ENCODE measurements at places on chromosomes 13 and 19.

DNA sequence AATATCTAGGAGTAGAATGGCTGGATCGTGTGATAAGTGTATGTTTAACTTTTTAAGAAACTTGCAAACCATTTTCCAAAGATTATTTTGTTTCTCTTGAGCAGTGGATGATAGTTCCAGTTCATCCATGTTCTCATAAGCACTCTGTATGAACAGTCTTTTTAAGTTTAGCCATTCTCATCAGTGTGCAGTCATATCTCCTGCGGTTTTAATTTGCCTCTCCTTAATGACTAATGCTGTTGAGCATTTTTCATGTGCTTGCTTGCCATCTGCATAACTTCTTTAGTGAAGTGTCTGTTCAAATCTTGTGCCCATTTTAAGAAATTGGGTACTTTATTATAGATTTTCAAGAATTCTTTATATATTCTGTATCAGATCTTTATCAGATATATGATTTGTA, 58.6 kb downstream of the WASF3 start:
- DNase-seq = no peak

DNA sequence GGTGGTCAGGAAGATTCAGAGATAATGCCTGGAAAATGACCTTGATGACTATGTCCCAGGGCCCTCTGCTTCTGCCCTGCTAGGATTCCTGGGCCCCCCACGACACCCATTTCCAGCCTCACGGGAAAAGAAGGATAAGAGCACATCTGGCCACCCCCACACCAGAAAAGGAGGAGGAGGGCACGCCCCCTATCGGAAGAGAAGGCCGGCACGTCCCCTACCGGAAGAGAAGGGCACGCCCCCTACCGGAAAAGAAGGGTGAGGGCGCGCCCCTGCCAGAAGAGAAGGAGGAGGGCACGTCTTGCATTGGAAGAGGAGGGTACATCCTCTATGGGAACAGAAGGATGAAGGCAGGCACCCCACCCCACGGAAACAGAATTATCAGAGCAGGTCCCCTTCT, 84.3 kb downstream of the IER2 start:
- DNase-seq = no peak

- no peak for DNase-seq
Observed at GRCh38 chr19:13463296-13463695, 43.0 kb downstream of the CACNA1A start.

DNA sequence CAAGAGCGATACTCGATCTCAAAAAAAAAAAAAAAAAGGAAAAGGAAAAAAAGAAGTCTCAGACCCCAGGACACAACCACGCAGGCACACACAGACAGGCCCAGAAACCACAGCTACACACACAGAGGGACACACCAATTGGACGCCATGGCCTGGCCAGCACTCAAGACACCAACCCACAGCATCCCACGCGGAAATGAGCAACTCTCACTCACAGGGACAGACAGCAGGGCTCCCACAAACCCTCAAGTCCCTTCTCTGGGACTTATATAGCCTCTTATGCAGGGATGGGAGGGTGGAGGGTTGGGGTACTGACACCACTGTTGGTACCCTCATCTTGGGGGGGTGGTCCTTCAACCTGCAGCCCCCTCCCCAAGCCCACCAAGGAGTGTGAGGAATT, 5.9 kb downstream of the NOTCH3 start:
- no peak for DNase-seq

GRCh38 chr19:18603958-18604819, 2.4 kb downstream of the CRLF1 start:
- DNase-seq = no peak

- no peak for DNase-seq
Observed at GRCh38 chr13:84455143-84455905, 573.0 kb upstream of the SLITRK1 start.

- no peak for DNase-seq
Observed at GRCh38 chr19:43804432-43804831, 2.2 kb upstream of the LYPD5 start.

DNA sequence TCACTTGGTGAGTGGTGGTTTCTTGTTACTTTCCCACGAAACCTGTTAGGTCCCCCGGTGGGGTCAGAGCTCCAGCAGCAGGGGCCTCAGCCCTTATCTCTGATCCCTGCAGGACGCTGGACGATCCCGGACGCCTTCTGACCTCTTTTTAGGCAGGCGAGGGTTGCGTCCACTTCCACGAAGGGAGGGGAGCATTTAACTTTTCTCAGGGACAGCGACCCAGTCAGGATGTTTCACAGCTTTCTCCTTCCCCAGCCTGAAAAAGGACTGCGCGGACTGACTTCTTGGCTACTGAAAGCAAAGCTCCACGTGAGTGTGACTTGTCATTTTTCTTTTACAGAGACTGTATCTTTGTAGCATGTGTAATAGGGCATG, 692 bp downstream of the ZNF234 start:
- no peak for DNase-seq

DNA sequence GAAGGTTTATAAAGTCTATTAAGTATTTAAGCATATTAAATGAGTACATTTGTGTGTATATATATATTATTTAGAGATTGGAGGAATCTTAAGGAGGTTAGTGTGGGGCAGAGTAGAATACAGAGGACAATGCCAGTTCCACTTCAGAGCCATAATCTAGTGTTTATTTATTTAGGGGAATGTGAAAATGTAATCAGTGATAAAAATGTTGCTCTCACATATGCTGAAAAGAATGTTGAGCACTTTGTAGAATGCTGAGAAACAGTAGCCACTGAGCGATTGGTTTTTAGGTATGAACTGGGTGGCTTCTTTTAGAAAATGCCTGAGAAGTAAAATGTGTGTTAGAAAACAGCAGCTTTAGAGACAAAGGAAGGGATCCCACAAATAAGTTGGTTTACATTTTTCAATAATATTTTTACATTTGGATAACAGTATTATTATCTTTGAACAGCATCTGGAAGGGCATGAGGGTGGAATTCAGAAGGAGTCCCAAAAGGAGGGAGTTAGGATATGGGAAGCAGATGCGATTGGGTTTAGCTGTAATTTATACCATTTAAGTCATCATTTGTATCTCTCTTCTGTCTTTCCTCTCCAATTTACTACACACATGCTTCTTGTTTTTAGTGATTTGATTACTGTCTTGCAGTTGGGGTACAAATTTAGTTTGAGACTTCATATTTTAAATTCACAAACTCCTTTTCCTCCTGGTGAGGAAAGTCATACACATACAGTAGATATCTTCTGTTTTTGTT, 68.6 kb downstream of the NDFIP2 start:
- no peak for DNase-seq

GRCh38 chr13:45542878-45543277, 72.7 kb downstream of the ERICH6B start:
- no peak for DNase-seq

DNA sequence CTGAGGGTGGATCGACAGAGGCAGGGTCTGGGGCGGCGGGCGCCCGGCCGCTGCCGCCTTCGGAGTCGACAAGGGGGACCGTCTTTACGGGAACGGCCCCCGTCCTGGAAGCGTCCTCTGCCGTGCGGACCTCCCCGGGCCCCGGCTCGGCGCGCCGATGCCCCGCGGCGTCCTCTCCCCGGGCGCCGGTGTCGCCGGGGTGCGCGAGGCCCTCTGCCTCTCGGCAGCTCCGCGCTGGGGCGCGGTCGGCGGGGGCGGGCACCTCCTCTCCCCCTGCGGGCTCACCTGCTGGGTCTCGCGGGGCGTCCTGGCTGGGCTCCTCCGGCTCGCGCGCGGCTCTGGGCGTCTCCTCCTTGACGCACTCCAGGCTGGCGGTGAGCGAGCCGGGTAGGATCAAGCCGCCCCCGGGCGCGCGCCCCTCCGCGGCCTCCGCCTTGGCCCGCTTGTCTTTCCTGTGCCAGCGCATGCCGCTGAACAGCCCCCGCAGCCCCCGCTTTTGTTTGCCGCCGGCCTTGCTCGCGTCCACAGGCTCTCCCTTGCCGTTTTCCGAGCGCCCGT, 1.5 kb downstream of the AMER2 start:
- no peak for DNase-seq

- DNase-seq = no peak
Observed at GRCh38 chr13:49314344-49314882, 66.7 kb downstream of the CDADC1 start.

DNA sequence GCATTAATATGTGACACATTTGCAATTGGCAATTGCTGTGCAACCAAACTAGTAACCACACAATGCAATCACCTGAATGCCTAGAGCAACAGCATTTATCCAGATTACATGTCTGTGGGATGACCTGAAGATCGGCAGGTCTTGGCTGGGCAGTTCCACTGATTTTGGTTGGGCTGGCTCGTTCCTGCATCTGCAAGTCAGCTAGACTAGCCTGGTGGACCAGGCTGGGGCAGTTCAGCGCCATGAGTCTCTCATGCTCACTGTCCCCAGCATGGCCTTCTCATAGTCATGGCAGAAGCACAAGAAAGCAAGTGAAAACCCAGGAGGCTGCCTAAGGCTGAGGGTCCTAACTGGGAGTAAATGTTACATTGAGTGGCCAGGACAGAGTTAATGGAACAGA, 229.1 kb upstream of the TSHZ3 start:
- DNase-seq = no peak

GRCh38 chr13:67017276-67017675, 212.9 kb downstream of the PCDH9 start:
- no peak for DNase-seq

DNA sequence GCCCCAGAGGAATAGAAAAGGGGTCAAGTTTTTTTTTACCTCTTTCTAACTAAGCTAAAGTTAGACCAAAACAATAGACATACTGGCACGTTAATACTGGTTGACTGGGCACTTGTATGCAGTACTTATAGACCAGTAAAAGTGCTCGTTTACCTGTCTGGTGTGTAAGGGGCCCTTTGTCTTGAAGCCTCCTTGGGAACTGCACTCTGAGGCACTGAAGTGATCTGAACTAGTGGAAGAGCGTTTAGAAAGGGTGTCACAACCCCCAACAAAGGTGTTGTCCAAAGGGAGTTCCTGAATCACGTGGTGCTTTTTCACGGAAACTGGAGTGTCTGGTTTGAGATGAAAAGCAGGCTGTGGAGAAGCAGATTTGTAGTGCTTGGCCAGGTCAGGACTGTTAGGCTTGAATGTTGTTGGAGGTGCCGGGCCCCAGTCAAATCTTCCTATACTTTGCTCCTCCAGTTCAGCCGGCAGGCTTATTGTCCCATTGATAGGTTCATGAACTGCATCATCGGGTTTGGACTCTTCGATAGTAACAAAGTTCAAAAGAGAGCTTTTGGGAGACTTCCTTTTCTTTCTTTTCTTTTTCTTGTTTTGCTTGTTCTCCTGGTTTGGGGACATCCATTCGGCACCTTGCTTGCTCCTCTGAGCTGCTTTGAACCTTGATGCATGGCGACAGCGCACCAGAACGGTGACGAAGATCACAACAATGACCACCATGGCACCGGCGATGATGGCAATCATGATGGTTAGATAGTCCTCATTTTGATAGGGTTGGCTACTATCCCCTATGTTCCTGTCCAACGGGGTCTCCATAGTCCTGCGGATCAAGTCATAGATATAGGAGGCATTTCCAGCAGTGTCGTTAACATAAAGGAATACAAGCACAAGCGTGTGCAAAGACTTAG, 4.6 kb downstream of the PCDH9 start:
- DNase-seq = no peak

DNA sequence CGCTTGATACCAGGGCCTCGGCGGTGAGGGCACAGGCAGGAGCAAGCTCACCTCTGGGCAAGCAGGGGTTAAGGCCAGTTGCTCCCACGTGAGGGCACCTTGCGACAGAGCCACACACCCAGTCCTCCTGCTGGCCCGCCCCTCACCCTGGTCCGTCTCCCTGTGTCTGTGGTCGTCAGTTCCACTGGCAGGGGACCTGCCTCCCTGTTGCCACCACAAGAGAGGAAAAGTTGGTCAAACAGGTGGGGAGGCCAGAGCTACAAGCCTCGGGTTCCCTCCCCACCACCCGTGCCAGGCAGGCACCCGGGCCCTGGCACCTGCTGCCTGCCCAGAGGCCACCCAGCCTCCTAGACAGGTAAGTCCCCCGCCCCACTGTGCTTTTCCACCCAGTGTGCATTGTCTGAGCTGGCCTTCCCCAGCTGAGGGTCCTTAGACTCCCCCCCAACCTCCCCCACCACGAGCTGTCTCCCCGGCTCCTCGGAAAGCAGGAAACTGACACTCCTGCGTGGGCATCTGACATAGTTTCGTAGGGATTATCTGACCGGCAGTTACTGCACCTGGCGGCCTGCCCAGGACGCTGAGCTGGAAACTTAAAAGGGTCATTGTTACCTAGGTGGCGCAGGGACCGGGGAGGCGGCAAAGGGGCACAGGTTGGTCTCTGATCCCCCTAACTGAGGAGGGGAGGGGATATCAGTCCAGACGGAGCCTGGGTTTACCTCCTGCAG, at the start of gene TJP3:
Gene TJP3, plus strand, starts transcription at position 178 of the 725 bp plus-strand sequence. CDS start 20,049 bp downstream, outside the sequence.
- no peak for DNase-seq

DNA sequence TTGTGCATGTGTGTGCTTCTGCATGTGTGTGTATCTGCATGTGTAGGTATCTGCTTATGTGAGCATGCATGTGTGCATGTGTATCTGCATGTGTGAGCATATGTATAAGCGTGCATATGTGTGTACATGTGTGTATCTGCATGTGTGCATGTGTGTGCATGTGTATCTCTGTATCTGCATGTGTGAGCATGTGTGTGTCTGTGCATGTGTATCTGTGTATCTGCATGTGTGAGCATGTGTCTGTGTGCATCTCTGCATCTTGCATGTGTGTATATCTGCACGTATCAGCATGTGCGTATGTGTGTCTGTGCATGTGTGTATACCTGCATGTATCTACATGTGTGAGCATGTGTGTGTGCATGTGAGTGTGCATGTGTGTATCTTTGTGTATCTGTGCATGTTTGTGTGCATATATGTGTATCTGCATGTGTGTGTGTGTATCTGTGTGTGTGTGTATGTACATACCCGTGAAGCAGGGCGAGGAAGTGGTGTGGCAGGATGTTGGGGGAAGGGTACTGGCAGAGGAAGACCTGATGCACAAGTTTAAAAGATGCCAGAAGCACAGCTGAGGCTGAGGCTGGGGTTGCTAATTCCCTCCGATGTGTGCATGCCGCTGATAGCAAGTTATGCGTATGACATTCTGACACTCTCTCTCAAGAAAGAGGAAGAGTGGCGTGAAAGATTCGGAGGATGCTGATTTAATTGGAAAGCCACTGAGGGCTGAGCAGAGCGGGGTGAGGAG, 64.2 kb downstream of the TEX29 start:
- DNase-seq = no peak

Measured in NCI-H1417 treated with DMSO at 0.1 percent for 48 hours (cell line).